ENCODE measurements at places on chromosomes 7 and 10.
A peak's percentile ranks its signal among the peaks of the same experiment; 100 is the strongest.

DNA sequence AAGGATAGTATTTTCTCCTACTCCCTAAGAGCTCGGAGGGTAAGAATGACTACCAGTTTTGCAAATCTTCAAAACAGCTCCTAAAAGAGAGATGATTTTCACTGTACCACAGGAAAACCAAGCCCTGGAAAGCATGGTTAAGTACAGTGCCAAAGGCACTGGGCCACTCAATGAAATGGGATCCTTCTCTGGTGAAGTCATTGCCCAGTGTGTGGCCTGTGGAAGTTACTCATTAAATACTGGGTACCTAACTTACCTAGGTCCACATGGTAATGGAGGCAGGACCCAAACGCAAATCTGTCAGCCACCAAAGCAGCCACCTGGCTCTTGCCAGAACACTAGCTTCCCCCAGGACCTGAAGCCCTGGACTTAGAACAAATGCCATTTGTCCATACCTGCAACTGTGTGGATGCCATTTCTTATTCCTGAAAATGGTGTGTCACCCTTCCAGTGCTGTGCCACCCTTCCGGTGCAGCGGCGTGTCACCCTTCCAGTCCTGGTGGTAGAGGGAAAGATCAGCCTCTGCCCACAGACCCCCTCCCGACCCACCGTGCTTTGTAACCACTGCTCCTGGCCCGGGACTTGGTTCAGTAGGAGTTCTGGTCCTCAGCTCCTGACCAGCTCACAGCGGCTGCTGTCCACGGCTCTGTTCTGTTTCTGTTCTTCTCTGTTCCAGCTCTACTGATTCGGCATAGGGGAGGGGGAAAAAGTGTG is 659.2 kb downstream of the SDK1 start:
- DNase-seq: no peak

GRCh38 chr7:69736126-69736810 is 138.0 kb downstream of the AUTS2 start:
- DNase-seq: no peak

DNA sequence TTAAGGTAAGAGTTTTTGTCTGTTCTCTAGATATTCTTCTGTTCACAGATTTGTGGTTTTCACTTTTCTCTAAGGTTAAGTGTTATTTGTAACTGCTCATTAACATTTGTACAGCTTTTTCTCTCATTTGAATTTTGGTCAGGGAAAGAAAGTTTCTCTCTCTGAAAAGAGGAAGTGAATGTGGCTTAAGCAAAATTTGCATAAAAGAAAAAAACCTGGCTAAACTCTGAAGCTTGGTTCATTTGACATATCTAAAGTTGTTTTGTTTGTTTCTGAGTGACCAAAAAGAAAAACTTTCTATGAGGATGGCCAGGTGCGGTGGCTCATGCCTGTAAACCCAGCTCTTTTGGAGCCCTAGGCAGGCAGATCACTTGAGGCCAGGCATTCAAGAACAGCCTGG is 22.0 kb upstream of the SLC26A4 start:
- no peak for DNase-seq

- DNase-seq: peak; percentile 3
Observed at GRCh38 chr10:63765126-63765525, 243.9 kb downstream of the REEP3 start.

DNA sequence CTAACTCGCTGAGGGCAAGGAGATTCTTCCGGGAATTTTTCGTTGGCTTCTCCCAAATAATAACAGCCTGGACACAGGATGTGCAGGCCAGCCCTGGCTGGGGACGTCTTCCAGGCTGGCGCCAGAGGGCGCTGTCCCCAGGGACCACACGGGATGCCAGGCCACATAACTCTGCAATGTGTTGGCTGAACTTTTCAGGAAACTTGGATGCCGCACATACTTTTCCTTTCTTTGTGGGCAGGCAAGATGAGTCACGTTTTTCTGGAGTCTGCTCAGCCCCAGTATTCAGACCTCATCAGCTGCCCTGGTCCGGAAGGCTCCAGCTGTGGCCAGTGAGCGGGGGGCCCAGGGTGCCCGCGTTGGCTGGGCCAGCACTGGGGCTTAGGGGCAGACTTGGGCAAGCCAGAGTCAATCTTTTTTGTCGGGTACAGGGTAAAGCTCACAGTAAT is 122.7 kb downstream of the PRKAG2 start:
- peak; percentile 99 for DNase-seq

DNA sequence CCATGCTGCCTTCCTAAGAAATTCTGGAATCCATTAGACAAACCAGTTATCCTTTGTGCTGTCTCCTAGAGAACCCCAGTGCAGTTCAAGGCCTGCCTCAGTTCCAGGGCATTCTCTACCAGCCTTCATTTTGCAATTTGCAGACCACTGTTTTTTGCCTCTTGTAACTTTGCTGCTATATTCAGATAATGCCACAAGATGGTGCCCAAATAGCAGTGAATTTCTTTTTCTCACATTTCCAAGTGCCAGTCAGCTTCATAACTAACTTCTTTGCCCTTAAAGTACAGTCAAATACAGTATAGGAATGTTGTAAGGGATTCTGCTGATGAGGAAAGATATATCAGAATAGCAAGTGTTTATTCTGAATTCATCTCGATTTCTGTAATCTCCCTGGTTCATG is 25.2 kb downstream of the LOXL4 start:
- DNase-seq: peak; percentile 46

- DNase-seq: no peak
Observed at GRCh38 chr7:112965506-112965905, 121.1 kb downstream of the GPR85 start.

DNA sequence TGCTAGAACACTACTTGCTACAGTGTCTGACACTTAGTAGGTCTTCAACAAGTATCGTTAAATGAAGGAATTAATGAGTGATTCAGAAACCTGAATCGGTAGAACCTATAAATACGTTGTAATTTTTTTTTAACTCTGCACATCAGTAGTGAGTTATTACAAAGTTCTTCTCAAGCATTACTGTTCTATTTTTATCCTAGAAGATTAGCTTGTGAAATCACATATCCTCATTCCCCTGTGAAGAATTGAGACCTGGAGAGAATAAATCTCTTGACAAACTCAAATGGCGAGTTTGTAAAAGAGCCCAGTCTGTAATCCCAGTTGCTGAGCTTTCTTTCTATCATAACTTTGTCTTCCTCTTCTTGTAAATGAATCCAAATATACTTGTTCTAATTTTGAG is 34.7 kb downstream of the HYAL4 start:
- DNase-seq: no peak

- no peak for DNase-seq
Observed at GRCh38 chr10:34081948-34082347, 733.1 kb downstream of the PARD3 start.

- no peak for DNase-seq
Observed at GRCh38 chr7:80882213-80882801, 36.5 kb downstream of the SEMA3C start.
